NCI-H510A (cell line): ENCODE measurements at places on chromosomes 3 and 15.

- no peak for DNase-seq
Measured at GRCh38 chr3:172362583-172362982, 85.7 kb downstream of the GHSR start.

GRCh38 chr3:138809500-138810256, 25.1 kb downstream of the PIK3CB start:
- DNase-seq = no peak

- no peak for DNase-seq
Measured at GRCh38 chr3:146967783-146968182, 362.6 kb upstream of the PLSCR5 start.

- no peak for DNase-seq
Measured at GRCh38 chr15:52786436-52787122, 3.6 kb downstream of the ONECUT1 start.

- DNase-seq = no peak
Measured at GRCh38 chr3:126612479-126613205, 42.3 kb downstream of the TXNRD3 start.

DNA sequence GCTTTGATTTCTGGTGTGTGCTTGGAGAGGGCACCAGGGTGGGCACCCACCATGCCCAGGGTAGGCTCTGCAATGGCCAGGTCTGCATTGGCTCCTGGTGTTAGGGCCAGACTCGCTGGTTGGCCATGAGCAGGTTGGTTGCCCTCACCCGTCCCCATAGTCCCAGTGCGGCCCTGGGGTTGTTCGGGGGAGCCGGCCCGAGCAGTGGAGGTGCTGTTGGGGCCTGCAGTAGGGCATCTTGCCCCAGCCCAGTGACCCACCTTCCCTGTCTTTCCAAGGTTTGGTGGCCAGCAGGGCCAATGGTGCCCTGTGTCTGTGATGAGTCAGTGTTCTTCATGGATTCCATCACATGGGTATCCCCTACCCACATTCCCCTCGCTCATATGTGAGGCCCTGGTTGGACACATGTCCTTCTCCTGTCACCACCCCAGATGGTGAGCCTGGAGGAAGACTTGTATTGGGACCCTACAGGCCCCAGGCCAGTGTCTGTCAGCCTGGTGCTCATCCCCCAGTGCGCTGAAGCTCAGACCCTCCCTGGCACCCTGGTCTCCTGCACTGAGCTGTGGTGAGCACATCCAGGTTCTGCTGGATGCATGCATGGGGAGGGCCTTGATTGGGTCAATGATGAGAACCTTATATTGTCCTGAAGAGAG, 190.1 kb downstream of the UBE3A start:
- no peak for DNase-seq

DNA sequence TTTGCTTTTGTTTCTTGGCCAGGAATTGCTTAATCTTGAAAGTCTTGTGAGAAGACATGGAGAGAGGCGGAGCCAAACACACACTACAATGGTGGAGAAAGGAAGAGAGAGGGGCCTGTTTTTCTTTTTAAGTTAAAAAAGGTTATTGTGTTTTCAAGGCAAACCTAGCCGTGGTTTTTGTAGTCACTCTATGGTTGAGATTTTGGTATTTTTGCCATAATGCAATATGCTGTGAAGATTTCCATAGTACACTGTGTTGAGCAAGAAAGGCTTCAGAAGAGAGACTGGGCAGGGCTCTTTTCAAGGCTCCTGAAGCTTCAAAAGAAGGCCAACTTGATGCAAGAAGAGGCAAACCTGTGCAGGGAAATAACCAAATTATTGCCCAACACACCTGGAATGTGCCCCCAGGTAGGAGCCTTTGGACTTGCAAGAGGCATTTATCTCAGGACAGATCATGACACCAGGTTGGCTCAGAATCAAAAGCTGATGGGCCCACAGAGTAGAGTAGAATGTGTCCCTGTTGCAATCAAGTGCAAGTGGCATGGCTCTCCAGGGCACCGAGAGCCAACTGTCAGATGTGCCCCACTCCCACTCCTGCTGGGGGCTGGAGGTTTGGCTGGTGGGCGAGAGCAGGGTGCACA, 22.1 kb downstream of the AMOTL2 start:
- no peak for DNase-seq

GRCh38 chr3:136835813-136836510, 17.0 kb downstream of the SLC35G2 start:
- DNase-seq = no peak

DNA sequence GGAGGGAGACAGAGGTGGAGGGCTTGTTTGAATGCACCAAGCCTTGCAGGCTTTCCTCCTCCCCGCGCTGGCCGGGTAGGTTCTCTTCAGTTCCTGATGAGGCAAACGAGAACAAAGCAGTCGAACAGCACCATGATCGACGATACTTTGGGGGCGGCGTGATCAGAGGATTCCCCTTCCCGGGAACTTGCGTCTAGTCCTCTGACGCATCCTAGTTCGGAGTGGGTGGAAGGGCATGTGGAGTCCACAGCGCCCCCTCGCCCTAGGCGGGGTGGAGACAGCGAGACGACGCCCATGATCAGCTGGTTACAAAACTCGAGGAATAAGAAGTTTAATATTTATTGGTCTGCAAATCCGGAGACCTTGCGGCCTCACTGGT, 452 bp upstream of the SV2B start:
- DNase-seq = no peak

GRCh38 chr15:34147371-34148140, 45.7 kb downstream of the PGBD4 start:
- DNase-seq = no peak

- no peak for DNase-seq
Measured at GRCh38 chr15:48800811-48801455, 9.9 kb downstream of the CEP152 start.

DNA sequence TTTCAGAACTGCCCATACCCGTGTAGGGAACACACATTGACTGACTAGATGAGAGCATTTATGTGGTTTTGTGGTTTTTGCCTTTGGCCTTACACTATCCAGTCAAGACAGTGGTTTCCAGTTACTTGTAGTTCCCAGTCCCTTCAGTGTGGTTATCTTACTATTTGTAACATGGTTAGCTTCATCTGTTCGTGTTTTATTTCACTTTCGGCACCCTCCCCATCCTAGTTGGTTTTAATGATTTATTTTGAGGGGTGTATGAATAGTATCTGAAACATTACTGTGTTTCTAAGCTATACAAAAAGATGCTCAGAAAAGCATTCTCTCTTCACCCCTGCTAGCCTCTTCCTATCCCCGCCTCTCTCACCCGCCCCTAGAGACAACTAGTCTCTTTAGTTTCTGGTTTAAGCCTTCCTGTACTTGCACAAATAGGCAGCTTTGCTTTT, 14.1 kb downstream of the LYSMD4 start:
- DNase-seq = no peak

DNA sequence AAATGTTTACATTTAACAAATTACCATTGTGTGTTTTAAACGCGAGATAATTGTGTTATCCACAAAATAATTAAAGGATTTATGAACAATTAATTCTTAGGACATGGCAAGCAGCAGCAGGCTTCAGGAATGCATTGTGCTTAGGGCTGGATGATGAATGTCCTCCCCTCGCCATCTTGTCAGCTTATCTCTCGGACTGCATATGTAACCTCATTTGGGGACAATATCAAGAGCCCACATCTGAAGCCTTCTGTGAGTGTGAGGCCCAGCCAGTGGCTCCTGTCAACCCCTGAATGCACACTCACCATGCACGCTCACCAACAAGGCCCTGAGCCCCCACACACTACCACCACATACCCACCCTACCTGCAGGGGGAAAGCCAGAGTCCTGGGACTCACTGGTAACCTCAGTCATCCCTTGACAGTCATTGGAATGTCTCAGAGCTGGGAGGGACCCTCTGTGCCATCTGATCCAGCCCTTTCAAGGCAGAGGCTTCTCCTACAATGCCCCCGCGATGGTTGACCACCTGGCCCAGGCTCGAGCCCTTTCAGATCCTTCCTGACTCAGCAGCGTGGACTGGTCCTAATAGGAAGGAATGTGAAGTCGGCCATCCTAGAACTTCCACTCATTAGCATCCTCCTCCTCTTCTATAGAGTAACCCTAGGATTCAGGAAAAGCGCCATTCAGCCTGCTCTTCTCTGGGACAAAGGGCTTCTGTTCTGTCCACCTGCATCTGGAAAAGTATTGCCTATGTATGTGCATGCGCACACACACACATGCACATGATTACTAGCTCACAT, 38.2 kb downstream of the MRPL46 start:
- no peak for DNase-seq

- no peak for DNase-seq
Measured at GRCh38 chr15:51931638-51932037, 39.9 kb downstream of the LEO1 start.

DNA sequence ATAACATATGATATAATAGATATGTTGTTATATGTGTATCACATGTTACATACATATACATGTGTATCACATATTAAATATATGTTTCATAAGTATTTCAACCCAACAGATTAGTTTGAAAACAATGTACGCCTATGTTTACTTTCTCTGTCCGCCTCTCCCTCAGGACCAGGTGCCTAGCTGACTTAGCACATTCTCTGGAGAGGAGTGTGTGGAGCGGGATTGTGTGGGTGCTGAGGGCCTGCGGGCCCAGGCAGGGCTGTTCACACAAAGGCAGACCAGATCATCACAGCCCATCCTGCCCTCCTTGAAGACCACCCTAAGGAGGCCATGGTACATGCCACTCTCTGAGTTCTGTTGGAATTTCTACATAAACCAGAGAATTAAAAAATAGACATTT, 81.0 kb downstream of the PLXNA1 start:
- no peak for DNase-seq

- DNase-seq = no peak
Measured at GRCh38 chr3:56365905-56366640, 102.2 kb downstream of the ERC2 start.

DNA sequence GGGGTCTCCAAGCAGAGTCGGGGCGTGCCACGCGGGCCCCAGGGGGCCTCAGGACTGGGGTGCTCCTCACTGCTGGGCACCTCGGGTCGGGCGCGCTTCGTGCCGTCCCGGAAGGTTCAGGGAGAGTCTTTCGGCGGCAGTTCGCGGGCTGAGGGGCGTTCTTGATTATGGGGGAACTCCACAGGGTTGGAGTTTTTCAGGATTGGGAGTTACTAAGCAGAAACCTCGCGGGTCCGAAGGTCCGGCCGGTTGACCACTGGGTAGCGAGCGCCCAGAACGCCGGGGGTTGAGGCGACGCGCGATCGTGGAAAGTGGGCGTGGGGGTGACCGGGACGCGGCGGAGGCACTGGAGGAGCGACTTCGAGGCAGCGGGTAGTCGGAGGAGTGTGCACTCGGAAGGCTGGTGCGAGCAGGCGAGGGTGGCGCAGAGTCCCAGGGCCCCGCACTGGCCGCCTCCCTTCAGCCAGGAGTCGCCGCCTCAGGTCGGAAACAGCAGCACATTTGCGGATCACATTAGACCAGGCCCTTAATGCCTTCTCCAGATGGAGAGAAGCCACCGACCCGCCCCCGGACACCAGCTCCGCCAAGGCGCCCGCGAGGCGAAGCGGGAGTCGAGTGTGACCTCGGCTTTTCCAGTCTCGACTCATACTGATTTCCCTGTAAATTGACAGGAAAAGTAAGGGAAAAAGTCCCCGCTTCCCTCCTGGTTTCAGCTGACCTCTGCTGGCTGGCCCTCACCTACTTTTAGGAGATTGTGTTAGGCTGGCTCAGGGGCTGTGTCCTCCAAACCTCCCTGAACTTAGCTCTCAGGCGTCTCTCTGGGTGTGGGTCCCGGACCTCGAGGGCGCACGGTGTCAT, 685 bp downstream of the ADAMTSL3 start:
- DNase-seq = no peak

DNA sequence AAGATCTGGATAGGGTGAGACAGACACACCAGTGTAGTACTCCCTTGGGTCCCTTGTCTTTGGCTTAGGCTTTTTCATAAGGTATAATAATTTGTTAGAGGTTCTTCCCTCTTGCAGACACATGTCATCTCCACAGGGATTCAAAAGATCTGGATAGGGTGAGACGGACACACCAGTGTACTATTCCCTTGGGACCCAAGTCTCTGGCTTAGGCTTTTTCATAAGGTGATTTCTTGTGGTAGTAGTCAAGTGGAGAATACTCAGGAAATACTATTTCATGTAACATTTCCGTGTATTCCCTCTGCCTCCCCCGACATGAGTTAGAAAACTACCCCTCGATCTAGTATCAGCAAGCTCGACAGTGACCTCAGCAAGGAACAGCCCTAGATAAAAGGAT, 954 bp upstream of the MAPKBP1 start:
- DNase-seq = no peak

GRCh38 chr3:12948371-12948770, 107.0 kb upstream of the RPL32 start:
- no peak for DNase-seq

DNA sequence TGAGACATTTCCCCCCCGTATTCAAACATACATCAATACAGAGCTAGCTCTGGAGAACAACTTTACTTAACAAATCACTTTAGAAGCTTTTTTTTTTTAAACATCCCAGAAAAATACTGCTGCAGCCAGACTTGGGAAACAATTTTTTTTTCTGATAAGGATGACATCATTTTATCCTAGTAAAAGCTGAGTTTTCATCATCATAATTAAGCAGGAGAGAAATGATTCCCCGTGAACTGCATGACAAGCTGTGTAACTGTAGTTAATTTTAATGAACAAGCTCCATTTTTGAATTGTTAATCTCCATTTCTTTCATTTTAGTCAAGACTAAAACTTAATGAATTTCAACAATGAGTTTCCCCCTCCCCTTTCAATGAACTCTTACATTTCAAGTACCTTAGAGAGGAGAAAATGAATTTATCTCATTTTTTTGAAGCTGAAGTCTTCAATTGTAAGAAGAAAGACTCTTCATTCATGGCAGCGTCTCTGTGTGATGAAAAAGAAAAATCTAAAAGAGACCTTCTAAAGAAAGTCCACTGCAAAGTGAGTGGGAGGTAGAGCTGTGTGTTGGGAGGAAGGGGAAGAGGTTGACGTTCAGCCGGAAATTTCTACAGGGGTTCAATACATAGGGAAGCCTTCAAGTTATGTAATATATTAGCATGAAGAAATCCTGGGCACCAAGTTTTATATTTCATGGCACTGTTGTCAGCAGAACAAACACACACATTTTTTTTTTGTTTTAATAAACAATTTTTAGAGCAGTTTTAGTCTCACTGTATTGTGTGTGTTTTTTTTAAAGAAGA, 31.7 kb downstream of the HES1 start:
- no peak for DNase-seq

GRCh38 chr15:79977431-79978054, 6.5 kb upstream of the BCL2A1 start:
- DNase-seq = no peak
